ENCODE measurements at places on chromosomes 4 and X.

DNA sequence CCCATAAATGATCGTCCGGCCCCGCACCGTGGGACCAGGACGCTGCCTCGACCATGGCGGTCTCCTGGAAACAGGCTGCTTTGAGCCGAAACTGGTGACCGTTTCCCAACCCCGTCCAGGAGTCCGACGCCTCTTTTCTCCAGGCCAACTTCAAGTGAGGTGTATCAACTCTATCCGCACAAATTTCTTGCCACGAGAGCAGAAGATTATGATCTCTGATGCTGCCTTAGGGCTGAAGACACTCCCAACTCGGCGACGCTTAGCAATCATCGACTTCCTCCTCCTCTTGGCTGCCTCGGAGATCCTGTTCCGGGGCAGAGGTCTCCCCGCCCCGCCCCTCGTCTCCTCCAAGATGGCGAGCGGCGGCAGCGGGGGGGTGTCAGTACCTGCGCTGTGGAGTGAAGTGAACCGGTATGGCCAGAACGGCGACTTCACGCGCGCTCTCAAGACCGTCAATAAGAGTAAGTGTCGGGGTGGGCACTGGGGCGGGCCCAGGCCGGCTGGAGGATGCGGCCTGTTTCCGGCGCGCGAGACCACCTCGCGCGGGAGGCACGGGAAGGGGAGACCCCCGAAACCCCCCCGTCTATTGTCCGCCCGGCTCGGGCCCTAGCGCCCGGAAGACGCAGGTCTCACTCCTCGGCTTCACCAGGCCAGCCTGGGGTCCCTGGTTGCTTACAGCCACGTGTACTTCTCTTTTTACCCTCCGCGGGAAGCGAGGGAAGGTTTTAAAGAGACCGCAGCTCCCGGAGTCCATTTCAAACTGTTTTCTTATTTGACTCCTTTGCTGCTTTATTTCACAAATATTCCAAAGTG lies at the start of gene SRP72:
SRP72 (plus strand) TSS at position 334 of the 813 bp plus-strand sequence; CDS start at position 353, 19 bp downstream.
- peak; percentile 55 for DNase-seq

GRCh38 chr4:79676705-79677104 lies 268.7 kb upstream of the GK2 start:
- no peak for DNase-seq

DNA sequence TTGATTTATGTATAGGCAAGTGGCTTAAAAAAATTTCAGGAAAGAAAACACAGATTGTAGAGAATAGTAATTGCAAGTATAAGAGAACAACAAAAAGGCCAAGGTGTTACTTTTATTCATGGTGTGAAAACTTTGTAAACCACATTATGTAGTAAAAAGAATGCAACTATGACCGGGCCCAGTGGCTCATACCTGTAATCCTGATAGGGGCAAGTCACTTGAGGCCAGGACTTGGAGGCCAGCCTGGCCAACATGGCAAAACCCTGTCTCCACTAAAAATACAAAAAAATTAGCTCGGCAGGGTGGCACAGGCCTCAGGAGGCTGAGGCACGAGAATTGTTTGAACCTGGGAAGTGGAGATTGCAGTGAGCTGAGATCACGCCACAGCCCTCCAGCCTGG lies 131.7 kb downstream of the DCK start:
- no peak for DNase-seq

- DNase-seq = no peak
Measured at GRCh38 chr4:128649575-128650205, 159.8 kb upstream of the JADE1 start.

GRCh38 chrX:66684196-66684595 lies 45.3 kb upstream of the EDA2R start:
- DNase-seq = no peak

DNA sequence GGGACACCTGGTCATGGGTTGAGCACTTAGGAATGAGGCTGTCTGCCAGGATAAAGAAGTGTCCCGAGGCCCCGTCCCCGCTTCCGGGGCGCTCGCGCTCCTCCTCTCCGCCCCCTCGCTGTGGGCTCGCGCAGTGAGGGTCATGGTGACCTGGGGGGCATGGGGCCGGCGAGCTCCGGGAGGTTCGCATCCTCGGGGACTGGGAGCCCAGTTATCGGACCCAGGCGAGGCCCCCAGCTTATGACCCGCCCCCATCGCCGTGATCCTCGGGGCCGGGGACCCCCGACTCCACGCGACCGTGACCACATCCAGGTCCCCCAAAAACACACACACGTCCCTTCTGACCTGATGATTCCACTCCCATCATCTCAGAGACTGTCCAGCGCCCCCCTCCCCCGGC lies 35.3 kb upstream of the SRPX start:
- no peak for DNase-seq

GRCh38 chrX:122475306-122475705 lies 708.8 kb upstream of the GRIA3 start:
- DNase-seq = no peak

- DNase-seq = no peak
Measured at GRCh38 chrX:125681058-125681457, 361.4 kb downstream of the TEX13C start.

DNA sequence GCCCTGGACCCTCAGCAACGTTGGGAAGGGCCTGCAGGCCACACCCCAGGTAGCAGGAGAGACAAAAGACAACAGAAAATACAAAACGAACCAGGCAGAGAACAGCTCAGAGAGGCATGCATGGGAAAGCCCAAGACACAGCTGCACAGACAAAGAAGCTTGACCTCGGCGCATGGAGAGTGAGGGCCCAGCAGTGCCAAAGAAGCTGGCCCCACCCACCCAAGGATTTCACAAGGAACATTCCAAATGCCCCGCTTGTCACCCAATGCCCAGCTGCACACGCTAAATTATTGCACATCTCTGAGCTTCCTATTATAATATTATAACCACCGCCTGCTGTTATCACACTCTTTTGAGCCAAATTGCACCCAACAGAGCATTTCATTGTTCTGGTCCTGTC lies 147.7 kb upstream of the TBL1X start:
- DNase-seq = no peak

DNA sequence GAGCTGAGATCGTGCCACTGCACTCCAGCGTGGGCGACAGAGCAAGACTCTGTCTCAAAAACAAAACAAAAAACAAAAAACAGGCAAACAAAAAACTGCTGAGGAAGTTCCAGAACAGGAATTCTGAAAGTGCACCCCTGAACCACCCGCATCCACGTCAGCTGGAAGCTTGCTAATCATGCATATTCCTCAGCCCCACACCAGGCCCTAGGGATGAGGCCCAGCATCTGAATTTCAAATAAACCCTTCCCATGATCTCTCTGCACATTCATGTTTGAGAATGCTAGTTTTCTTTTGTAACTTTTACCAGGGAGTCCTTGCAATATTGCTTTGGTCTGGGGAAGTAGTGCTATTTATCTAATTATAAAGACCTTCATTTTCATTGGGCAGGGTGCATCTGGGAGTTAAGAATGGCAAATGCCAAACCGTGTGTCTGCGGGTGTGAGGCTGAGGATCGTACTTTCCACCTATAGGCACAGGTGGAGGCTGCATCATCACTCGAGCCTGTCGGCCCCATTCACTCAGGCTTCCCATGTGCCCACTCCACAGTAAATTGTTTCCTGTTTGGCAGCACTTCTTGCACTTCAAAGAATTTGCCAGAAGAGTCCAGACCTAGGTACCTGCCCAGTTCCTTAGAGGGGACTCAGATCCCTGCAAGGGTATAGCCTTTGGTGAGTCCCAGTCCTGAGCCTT lies 23.6 kb downstream of the CCKAR start:
- DNase-seq = no peak
